Ovary (tissue), 10 donors: ENCODE measurements at places on chromosomes 4 and X. TPM values are rescaled to one million over a fixed set of nuclear protein-coding genes. Genes with fewer than 3 reads are reported as not detected.

The SPARCL1 gene
- polyA plus RNA-seq: 433 TPM

GRCh38 chrX:18702362-18703195 is 4.9 kb upstream of the PPEF1 start:
- no peak for DNase-seq

DNA sequence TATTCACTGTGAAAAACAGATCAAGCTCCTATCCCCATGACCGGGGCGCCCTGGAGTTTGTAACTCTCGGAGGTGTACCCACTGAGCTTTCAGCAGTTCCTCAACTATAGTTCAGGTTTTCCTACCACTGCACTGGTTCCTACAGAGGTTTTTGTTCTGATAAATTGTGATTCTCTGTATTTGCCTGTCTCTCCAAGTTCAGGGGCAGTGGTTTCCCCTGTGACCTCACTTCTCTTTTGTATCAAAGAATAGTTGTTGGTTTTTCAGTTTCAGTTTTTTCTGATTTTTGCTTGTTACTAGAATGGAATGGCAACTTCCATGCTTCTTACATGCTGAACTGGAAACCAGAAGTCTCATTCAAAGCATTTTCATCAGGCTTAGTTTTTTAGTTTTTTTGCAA is 56.8 kb upstream of the PLS3 start:
- no peak for DNase-seq

GRCh38 chrX:20965270-20966044 is 408.8 kb upstream of the CNKSR2 start:
- no peak for DNase-seq

DNA sequence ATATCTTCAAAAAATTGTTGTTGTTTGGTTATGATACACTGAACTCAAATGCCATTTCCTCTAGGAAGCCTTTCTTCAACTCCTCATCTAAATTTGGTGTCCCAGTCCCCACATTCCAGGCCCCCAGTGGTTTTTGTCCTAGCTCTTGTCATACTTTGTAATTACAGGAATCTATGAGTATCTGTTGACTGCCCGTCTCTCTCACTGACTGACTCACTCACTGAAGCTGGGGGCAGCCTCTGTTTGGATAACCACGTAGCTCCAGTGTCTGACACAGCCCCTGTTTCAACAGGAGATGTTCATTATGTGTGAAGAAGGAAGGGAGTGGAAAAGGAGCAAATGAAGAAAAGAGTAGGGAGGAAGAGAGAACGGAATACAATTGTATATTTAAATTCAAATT is 284.1 kb upstream of the TENM3 start:
- no peak for DNase-seq

GRCh38 chrX:118526149-118526548 is 30.5 kb downstream of the DOCK11 start:
- no peak for DNase-seq
